Fibroblast of skin of abdomen (primary cell): ENCODE measurements at places on chromosomes 7 and 10.

DNA sequence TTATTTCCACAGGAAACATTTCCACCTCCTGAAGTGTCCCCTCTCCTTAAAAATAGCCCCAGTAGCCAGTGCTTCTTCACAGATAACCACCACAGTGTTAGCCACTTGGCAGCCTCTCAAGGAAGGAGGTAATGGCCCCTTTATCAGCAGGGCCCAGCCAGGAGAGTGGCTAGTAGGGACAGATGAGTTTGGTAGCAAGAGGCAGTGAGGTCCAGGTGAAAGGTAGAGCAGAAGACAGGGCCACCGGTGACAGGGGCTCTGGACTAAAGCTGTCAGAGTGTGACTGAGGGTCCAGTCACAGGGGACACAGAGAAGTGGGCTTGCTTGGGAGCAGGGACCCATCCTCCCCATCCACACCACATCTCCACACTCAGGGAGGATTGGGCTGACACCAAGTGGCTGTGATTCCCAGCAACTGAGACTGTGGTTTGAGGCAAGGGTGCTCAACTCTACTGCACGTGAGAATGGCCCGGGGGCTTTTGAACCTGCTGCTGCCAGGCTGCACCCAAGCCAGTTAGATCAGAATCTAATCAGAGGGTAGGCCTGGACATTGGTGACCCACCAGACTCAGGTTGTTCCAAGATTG lies 52.2 kb downstream of the C10orf120 start:
- DNase-seq: no peak

DNA sequence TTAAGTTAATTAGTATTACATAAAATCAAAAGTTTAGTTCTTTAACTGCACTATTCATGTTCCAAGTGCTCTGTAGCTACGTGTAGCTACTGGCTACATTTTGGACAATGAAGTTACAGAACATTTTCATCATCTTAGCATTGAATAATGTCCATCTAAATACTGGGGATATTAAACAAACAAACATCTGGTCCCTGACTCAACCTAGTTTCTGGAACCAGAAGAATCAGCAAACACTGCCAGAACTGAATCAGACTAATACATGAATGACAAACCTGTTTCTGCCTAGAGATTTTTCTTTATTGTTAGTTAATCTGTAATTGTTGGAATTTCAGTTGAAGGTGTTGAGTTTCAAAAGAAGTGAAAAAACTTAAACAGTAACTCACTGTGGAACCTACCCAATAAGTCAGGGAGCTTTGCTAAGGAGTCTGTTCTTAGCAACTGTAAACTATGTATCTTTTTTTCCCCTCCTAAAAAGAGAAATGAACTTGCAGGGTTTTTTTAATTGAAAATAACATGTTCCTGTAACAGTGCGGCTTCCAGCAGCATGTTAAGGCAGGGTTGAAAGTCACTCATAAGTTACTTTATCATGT lies 58.3 kb downstream of the CDK13 start:
- DNase-seq: peak; percentile 64

DNA sequence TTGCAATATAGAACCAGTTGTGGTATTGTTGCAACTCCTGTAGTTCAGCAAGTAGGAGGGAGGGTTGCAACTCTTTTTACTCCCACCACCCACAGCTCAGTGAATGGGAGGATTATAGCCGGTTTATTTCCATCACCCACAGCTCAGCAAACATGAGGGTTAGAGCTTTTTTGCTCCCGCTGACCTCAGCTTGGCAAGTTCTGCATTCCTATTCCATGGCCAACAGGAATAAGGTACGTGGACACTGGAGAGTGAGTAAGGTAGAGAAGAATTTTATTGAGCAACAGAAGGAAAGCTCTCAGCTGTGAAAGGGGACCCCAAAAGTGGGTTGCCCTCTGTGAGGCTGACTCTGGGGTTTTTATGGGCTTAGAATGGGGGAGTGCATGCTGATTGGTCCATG lies 167.1 kb upstream of the SMIM30 start:
- DNase-seq: no peak

DNA sequence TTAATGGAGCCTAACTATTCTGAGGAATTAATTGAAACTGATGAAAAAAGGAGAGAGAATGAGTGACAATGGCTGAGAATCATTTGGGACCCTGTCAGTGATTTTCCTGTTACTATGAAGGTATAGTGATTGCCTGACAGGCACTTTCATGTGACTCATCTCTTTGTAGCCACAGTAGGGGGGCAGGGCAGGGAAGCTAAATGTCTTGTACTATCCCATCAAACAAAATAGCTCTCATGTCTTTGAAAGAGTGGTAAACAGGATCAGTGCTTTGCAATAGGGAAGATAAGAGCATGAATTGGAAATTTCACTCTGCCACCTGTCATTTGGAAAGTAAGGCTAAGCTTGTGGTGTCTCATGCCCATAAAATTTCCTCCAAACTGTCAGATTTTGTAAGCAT lies 94.5 kb upstream of the GSDME start:
- DNase-seq: peak; percentile 49

DNA sequence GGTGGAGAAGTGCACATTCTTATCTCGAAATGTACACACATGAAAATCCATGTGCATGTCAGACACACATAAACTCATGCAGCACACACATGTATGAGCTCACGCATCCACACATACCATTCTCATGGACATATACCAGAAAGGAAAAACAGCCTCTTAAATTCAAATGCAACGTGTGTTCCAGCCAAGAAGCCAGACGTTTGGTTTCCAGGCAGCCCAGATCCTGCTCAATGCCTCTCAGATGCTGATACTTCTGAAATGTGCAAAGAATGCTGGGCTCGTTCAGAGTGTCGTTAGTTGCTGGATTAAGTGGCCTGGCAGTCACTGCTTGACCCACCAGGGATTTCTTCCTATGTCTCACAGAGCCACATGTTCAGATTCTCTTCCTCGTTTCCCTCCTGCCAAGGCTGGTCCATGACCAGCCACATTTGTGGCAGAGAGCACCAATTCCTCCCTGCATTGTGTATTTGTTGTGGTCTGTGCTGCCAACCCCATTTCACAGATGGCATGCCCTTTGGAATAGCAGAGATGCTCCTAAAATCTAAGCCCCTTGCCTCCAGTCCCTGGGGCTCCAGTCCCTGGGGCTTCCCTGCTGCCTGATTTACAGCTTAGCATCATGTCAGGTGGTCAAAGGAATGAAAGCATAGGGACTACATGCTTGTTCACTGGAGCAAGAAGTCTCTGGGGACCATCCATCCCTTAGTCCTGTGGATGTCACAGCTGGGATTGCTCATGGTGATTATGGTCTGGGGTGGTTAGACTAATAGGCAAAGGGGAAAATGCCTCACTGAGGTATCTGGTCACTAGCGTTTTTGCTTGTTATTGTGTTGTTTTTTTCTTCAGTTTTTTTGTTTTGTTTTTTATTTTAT lies 426.6 kb downstream of the PLXNA4 start:
- no peak for DNase-seq

GRCh38 chr10:97780841-97781617 lies 9.2 kb upstream of the SFRP5 start:
- no peak for DNase-seq

- no peak for DNase-seq
Measured at GRCh38 chr7:68279827-68280400, 1283.3 kb downstream of the TYW1 start.

- no peak for DNase-seq
Measured at GRCh38 chr10:47253651-47254375, 46.2 kb upstream of the GDF10 start.

DNA sequence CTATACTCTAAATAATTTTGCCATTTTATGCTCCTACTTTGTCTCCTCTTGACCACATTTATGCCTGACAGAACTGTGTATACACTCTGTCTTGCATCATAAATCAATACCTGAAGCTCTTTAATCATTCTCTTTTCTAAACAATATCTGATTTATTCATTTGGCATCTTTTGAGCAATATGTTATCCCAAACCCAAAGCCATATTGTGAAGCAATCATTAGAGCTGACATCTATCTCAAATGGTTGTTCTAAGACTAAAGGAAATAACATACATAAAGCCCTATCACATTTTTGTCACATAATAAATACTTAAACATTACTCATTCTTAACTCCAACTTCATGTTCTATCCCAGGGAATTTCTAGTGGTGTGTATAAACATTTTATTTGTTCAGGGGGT lies 717.6 kb downstream of the SORCS1 start:
- DNase-seq: peak; percentile 16

GRCh38 chr7:139500770-139501138 lies 17.3 kb upstream of the KLRG2 start:
- DNase-seq: no peak

GRCh38 chr7:2019461-2019710 lies 213.4 kb downstream of the MAD1L1 start:
- no peak for DNase-seq

DNA sequence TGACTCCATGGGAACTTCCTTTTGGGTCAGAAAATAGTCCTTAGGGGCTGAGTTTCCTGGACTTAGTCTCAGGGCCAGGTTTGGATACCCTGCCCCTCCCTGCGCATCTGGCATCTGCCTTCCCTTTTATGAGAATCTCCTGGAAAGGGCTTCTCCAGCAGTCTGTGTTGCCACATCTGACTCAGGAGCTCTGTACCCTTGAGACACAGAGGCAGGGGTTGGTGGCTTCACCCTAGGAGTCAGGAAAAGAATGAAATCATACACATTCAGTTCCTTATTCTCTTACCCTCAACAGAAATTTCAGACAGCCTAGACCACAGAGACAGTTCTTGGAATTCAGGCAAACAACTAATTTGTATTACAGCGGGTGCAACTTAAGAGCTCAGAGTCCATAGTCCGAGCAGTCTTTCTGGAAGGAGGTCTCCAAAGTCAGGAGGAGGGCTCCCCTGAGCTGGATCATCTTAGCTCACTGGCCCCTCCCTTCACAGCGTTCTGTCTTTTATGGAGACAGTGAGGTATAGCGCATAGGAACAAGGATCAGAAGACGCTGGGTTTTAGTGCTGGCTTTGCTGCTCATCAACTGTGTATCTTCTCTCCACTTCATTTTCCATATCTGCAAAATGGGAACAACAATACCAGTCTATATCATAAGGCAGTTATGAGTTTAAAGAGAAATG lies 3.0 kb upstream of the PLAU start:
- peak; percentile 61 for DNase-seq

GRCh38 chr10:100502926-100503494 lies 16.7 kb downstream of the SEC31B start:
- peak; percentile 29 for DNase-seq

GRCh38 chr10:120052964-120053702 lies 160.6 kb downstream of the SEC23IP start:
- DNase-seq: no peak

- DNase-seq: no peak
Measured at GRCh38 chr7:51033727-51034520, 251.2 kb upstream of the GRB10 start.

- DNase-seq: no peak
Measured at GRCh38 chr10:132209130-132209529, 22.4 kb downstream of the DPYSL4 start.

- no peak for DNase-seq
Measured at GRCh38 chr7:289209-289755, 688 bp upstream of the FOXL3 start.

DNA sequence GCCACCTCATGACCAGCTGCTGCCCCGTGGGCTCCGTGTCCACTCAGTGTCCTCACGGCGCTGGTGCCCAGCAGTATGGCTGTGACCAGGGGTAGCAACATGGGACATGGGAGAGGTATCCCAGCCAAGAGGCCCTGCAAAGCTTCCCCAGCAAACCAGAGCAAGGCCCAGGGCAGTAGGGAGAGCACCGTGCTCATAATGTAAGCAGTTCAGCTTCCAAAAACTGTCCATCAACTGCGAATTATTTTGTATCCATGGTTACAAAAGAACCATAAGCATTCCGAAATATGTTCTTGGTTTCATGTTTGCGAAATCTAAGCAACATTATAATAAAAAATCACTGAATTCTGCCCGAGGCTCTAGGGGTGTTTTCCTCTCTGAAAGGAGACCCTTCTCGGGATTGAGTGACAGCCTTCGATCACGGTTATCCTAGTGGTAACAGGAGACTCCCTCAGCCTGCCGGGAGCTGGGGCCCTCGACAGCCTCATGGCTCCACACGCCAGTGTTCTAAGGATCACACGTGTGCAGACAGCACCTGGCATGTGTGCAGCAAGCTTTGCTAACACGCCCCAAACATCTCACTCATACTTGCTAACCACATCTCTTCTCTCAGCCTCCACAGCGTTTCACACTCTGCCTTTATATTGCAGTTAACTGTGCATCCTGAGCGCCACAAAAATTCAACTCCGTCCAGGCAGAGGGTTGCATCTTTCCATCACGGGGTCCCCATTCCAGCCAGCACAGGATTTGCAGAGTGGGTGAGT lies 117.6 kb downstream of the DIP2C start:
- peak; percentile 71 for DNase-seq

GRCh38 chr10:3622845-3623621 lies 162.0 kb downstream of the KLF6 start:
- DNase-seq: no peak

DNA sequence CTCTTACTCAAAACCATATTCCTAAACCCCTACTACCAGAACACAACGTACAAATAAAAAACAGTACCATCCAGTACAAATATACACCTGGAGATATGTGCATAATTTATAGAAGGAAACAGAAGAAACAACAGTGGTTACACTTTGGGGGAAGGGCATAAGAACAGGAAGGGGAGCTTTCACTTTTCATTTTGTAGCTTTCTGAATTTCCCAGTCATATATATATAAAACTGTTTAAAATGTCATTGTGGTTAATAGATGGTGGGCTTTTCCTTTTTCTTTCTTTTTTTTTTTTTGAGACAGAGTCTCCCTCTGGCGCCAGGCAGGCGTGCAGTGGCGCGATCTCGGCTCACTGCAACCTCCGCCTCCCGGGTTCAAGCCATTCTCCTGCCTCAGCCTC lies 47.2 kb downstream of the MALSU1 start:
- no peak for DNase-seq

DNA sequence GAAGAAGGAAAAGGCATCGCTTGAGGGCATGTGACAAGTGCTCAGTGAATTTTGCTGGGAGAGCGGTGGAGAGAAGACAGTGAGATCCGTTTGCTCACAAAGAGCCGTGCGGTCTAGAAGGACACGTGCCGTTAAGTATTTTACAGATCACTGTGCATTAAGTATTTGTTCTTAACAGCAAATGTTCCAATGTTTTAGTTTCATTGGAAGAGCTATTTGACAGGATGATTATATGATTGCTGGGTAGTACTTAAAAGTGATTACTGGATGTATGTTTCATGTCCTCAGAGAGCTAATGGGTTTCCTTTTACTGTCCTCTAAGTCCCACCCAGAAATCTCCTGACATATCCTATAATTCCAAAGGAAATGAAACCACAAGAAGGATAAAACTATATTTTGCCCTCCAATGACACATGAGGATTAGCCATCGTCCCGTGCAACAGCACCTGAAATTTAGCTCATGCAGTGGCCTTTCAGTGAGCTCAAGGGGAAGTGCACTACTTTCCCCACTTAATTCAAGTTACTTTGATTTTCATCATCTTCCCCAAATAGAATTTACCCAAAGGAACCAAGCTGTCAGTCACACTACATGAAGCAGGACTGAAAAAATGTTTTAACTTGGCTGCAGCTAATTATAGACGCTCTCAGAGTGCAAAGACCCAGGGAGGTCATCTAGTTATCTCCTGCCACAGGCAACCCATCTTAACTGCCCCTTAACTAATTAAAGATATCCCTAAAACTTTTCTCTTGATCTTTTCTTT lies 80.3 kb downstream of the KLF6 start:
- no peak for DNase-seq

GRCh38 chr10:70232859-70233108 lies 445 bp downstream of the PPA1 start:
- no peak for DNase-seq
